ENCODE measurements at places on chromosomes 7 and 10. TPM values are rescaled to one million over a fixed set of nuclear protein-coding genes. Genes with fewer than 3 reads are reported as not detected.
A peak's percentile ranks its signal among the peaks of the same experiment; 100 is the strongest.

Gene BLOC1S2
- total RNA-seq = 23.6 TPM

Gene ANKRD30A
- 0.32 TPM for total RNA-seq

Gene INSYN2A
- total RNA-seq = not detected

Gene TUBB8
- total RNA-seq = not detected

Gene IFIT1B
- not detected for total RNA-seq

GRCh38 chr7:107133396-107133795 lies 35.4 kb upstream of the HBP1 start:
- no peak for DNase-seq

DNA sequence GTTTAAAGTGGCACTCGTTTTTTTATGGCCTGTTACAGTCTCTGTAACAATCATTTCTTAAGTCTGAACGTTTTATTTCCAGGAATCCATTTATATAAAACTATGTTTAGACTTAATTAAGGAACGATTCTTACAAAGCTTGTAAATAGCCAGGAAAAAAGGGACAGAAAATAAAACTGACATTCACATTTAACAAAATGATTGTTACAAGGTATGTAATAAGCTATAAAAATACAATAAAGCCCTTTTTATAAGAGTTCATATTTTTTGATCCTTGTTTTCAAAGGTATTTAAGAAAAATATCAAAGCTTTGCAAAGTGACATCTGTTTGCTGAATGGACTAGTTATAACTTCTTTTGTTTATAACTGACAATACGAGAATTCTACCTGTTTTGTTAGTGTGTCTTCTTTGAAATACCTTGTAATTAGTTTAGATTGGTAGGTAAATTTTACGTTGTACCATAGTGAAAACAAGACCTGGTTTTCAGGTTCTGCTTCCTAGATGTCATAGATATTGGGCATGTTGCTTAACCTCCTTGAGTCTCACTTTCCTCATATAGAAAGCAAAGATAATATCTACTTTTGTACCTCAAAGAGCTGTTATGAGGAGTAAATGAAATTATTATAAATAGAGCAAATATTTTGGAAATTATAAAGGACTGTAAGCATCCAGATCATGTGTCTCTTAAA lies 25.8 kb downstream of the BTRC start:
- no peak for DNase-seq

GRCh38 chr7:25028370-25029021 lies 48.5 kb upstream of the OSBPL3 start:
- no peak for DNase-seq

- DNase-seq = no peak
Measured at GRCh38 chr7:26332698-26333097, 41.0 kb downstream of the SNX10 start.

GRCh38 chr7:1520539-1521234 lies 9.8 kb upstream of the MAFK start:
- no peak for DNase-seq

- DNase-seq = peak; percentile 66
Measured at GRCh38 chr10:113179265-113179664, 229.2 kb downstream of the TCF7L2 start.

- no peak for DNase-seq
Measured at GRCh38 chr7:139111147-139111546, 1.6 kb upstream of the ZC3HAV1 start.

- DNase-seq = peak; percentile 10
Measured at GRCh38 chr7:44071726-44072363, 6.5 kb upstream of the PGAM2 start.

DNA sequence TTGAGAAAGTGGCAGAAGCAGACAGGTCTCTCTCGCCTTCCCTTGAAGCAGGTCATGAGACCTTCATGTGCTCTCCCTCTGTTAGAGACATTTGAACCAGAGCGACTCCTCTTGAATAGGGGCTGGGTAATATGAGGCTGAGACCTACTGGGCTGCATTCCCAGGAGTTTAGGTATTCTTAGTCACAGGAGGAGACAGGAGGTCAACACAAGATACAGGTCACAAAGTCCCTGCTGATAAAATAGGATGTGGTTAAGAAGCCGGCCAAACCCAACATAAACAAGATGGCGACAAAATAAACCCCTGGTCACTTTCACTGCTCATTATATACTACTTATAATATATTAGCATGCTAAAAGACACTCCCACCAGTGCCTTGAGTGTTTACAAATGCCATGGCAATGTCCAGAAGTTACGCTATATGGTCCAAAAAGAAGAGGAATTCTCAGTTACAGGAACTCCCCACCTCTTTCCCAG lies 43.5 kb upstream of the MSRB2 start:
- DNase-seq = no peak

- no peak for DNase-seq
Measured at GRCh38 chr10:34313888-34314287, 501.2 kb downstream of the PARD3 start.

GRCh38 chr10:44888886-44889285 lies 22.3 kb upstream of the TMEM72 start:
- no peak for DNase-seq

- DNase-seq = no peak
Measured at GRCh38 chr7:76386691-76387260, 22.7 kb downstream of the SSC4D start.

DNA sequence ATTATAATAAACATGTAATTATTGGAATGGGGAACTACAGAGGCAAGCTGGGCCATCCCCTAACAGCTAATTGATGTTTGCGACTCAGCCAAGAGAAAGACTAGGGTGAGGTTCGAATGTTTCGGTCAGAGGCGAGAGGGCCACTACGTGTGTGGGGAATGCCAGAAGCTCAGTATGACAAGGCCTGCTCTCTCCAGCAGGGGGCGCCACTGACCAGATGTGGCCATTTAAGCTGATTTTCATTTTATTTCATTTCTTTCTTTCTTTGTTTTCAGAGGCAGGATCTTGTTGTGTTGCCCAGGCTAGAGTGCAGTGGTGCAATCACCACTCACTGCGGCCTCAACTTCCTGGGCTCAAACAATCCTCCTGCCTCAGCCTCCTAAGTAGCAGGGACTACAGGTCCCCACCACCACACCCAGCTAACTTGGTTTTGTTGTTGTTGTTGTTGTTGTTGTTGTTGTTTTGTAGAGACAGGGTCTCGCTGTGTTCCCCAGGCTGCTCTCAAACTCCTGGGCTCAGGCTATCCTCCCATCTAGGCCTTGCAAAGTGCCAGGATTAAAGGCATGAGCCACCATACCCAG lies 38.1 kb downstream of the TMEM130 start:
- DNase-seq = no peak

- no peak for DNase-seq
Measured at GRCh38 chr10:110714356-110714755, 70.2 kb downstream of the RBM20 start.
